ENCODE measurements at places on chromosomes 7 and 10.

DNA sequence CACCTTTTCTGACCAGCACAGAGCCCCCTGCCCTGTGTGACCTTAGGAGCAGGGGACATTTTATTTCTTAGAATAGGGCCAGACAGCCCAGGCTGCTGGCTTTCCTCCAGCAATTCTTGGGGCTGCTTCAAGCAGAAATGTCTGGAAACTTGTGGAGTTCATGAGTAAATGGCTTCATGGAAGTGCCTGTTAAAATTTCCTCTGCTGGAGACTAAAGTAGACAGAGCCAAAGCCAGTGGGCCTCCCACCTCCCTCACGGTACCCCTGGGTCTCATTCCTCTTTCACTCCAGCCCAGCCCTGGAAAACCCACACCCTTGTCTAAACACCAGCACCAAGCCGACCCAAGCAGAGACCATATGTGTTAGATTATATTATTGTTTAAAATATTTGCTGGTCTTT is 505.5 kb upstream of the ZMIZ1 start:
- no peak for DNase-seq

GRCh38 chr7:43591558-43592180 is 8.8 kb downstream of the STK17A start:
- peak; percentile 64 for DNase-seq

- peak; percentile 39 for DNase-seq
These were observed 126.8 kb downstream of the SKIDA1 start for GRCh38 chr10:21398563-21399231.

DNA sequence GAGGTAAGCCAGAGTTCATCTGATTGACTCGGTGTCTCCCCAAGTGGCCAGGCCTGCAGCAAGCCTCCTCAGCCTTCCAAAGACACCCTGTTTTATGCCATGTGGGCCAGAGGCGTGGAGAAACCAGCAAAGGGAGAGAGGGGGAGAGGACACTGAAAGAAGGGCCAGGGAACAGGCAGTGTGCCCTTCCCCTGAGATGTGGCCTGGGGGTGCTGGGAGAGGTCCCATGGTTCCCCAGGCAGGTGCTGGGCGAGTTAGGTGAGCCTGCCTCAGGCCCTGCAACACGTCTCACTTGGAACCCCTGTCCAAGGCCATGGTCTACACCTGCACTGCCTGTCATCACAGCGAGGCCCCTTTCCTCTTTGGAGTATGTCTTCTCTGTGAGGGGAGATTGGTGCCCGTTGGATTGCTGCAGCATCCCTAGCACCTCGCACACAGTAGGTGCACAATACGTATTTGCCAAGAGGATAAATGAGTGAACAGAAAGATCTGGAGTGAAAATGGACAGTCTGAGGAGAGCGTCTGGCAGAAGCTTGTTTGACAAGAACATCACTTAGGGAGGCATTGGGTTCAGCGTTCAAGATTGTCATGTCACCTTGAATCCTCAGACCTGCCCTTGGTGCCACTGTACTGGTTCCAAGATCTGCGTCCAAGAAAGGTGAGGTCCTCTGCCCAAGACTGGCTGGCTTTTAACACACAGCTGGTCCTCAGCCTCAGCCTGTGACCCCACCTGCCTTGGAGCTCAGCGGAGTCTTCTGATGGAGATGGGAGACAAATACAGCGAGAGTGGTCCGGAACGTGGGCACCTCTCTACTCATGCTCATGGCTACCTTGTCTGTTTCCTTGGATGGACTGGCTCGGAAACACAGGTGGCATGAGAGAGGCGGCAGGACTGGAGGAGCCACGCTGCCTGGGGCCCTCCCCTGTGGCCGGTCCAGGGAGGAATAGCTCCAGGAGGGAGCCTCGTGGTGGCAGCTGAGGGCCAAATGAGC is 39.8 kb upstream of the NUB1 start:
- no peak for DNase-seq

DNA sequence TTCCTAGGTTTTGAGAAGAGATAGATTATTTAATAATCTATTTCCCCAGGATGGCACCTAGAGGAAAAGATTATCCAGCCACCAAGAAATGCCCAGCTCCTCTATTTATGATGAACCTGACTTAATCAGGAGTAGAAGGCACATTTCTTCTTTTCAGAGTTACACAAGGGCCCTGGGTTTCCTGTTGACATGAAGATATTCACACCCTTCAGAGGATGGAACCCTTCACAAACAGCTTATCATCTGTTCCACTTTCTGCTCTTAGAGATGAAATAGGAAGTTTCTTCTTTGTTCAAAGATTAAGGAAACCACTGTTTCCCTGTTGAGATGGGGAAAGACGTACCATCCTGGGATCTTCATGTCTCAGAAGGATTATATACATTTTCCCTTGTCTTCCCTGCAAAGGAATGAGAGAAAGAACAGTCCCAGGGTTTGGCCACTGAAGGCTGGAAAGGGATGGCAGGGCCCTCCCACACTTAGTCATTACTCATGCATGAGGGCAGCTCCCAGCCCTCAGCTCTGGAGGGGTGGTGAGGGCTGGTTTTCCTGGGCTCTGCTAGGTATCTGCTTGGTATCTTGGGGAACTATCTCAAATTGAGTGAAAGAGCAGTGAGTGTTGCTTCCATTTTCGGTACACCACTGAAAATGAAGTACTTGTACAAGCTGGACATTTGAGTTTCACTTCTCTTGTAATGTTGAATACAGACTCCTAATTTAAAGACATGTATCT is 64.0 kb downstream of the MTPAP start:
- DNase-seq: peak; percentile 28

DNA sequence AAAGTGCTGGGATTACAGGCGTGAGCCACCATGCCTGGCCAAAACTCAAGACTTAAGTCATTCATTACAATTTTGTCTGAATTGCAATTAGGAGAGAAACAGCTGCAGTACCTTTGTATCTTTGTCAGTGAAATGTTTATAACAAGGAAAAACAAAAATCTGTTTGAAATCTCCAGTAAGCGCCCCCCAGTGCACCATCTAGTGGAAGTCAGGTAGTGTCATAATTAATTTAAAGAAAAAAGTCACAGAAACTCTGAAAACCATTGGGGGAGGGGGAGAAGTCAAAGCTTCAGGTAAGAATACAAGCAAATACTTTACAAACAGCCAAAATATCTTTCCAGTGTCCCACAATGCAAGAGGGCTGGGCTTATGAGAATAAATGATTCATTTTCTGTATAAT is 2.8 kb downstream of the MPP7 start:
- peak; percentile 3 for DNase-seq

- DNase-seq: no peak
These were observed 55.0 kb upstream of the PRR15 start for GRCh38 chr7:29508608-29509007.

DNA sequence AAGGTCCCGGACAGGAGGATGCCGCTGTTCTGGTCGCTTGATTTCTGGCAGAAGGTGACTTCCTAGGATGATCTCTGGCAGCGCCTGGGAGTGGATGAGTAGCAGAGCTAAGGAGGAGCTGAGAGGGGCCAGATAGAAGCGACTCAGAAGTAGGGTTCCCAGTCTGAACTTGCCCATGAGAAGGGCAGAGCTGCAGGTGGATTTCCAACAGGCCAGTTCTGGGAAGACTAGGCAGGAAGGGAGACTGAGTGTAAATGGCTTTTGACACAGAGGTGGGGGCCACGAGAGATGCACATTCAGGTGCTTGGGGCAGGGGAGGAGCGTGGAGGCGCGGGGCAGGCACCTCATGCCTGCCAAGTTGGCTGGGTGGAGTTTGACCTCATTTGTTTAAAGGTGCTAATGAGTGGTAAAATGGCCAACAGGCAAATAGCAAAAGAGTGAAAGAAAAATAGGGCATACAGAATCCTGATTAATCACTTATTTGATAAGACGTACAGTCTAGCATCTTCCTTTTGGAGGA is 58.8 kb downstream of the SHH start:
- no peak for DNase-seq

DNA sequence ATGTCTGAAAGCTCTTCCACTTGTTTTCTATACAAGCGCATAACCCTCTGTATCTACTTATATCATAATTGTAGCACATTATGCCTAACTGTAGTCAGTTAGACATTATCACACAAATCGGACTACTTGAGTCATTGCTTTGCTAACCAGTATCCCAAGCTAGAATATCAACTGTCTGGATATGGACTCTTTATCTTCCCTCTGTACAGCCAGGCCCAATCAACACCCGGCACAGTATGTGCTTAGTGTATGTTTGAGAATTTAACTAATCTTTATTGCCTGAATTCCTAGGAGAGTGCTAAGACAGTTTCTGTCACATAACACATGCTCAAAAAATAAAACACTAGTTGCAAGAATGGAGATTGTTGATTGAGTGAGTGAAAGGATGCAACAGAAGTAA is 211.2 kb downstream of the ARL4A start:
- no peak for DNase-seq

DNA sequence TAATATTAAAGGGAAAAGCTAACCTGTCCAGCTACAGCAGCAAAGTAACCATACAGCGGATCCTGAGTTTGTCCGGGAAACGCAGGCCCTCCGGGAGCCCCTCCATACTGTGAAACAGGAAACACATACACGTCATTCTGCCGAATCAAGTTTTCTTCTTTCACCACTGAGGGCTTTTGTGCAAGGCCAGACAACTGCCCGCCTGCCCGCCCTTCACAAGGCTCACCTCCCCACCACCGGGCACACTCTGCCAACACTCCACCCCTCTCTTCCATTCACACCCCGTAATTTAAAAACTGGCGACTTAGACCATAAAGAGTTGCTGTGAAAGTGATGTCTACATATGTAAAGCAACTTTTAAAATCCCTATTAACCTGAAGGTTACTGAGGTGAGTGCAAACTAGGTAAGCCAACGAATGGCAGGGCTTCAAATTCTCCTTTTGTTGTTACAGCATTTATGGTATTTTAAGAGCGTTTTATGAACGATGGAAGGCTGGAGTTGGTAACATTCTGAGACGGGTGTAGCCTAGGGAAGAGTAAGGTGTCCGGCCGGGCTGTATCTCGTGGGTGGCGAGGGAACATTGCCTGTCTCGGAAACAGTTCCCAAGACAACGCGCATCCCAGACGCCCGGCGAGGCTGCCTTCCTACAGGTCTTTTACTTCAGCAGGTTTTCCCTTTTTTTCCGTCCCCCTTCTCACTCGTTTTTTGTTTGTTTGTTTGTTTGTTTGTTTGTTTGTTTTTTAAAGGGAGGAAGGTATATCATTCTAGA is 817 bp downstream of the SRI start:
- peak; percentile 58 for DNase-seq

- no peak for DNase-seq
These were observed 23.1 kb downstream of the DDC start for GRCh38 chr7:50542132-50542531.

- DNase-seq: no peak
These were observed 1.2 kb downstream of the PTEN start for GRCh38 chr10:87864496-87865059.

GRCh38 chr10:121076776-121077715 is 225.9 kb downstream of the WDR11 start:
- no peak for DNase-seq

GRCh38 chr10:30171601-30172000 is 112.2 kb upstream of the JCAD start:
- DNase-seq: no peak

- no peak for DNase-seq
These were observed 8.4 kb downstream of the TRIM24 start for GRCh38 chr7:138468244-138469123.

GRCh38 chr7:45712057-45712689 is 138.0 kb downstream of the ADCY1 start:
- no peak for DNase-seq

- peak; percentile 16 for DNase-seq
These were observed 9.3 kb downstream of the FXYD4 start for GRCh38 chr10:43380610-43381222.

DNA sequence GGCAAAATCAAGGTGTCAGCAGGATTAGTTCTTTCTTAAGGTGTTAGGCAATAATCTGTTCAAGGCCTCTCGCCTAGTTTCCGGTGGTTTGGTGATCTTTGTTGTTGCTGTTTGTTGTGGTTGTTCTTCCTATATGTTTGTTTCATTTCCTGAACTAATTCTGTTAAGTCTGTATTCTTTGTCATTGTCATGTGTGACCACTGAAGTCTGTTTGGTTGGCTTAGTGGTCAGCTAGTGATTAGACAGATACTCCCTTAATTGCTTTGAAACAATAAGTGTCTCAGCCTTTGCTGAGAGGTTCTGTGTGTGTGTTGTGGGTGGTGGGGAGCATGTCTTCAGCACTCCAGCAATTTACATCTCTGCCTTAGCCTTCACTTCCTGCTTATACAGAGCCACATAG is 46.0 kb downstream of the ABCC2 start:
- no peak for DNase-seq

DNA sequence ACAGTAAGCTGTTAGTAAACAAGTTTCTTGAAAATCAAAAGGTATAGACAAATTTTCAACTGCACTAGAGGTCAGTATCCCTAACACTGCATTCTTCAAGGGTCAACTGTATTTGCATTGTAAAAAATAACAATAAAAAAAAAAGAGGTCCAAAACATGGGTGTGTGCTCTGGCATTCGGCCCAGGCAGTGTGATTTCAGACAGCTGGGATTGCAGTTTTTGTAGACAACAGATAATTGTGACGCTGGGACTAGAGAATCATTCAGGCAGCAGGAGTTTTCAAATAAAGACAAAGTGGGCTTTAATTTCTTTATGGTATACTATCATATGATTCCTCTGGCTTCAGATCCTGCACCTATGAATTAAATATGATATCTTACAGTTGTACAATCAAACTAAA is 543.2 kb upstream of the SEMA3D start:
- peak; percentile 41 for DNase-seq

- no peak for DNase-seq
These were observed 1.3 kb downstream of the HOXA7 start for GRCh38 chr7:27154901-27155815.

DNA sequence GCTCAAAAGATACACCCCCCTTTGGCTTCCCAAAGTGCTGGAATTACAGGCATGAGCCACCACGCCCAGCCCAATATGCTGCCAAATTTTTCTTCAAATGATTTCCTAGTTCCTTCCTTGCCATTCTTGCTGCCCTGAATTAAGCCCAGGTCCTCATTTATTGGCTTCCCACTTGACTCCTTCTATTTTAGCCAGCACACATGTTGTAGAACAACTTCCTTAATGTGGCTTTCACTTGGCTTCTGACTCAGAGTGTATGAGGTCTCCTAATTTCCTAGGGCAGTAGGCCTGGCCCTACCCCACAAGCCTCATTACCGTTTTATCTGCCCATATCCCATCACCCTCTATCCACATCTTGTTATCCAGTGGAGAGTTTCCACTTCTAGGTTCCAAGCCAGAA is 21.8 kb upstream of the HIPK2 start:
- no peak for DNase-seq

DNA sequence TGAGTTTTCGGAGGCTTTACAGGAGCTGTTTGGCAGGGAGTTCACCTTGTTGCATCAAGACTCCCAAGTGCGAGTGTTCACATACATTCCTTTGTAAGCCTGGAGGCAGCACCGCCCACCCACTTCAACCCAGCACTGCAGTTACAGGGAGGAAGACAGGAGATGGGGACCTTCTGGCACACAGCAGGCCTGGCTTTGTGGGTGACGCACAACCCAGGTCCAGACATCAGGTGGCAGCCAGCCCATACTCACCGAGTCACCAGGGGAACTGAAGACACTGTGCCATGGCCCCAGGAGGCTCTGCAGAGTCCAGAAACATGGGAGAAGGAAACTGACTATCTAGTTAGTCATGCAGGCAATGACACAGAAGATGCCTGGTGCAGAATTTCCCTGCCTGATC is 305.9 kb upstream of the RNF32 start:
- DNase-seq: no peak

All from iris pigment epithelial cell (primary cell).